ENCODE measurements at places on chromosomes 6 and 20.
A peak's percentile ranks its signal among the peaks of the same experiment; 100 is the strongest.

DNA sequence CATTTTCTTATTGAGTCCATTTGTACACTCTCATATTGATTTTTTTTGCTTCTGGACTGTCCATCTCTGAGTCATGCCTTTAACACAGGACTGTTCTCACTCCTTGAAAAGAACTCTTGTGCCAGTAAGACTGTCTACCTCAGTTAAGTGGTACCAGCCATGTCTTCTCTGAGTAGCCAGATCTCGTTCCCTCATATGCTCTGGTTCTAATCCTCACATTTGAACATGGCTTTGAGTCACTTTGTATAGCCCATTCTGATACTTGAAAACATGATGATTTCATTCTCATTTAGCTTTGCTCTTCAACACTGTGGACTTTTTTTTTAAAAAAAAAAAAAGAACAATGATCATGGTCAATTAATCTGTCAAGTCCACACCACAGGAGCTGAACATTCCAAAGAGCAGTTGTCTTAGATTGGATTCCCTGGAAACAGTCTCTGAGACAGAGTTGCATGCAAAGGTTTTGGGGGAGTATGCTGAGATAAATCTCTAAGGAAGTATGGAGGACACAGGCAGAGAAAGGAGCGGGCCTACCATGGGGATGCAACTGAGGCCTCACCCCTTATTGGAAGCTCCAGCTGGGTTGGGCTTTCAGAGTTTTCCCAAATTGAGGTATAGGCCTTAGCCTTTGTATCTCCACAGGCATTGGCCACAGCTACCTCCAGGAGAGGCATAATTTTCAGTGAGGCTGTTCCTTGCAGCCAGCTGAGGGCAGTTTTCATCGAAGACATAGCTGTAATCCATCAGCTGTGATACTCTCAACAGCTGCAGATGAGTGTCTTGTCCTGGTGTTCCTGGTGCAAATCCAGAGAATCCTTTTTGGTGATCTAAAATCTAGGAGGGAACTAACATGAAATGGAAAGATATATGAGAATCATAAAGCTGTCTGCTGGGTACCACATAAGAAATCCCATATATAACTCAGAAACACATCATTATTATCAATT is 6.0 kb upstream of the PTCHD4 start:
- DNase-seq, result no peak

DNA sequence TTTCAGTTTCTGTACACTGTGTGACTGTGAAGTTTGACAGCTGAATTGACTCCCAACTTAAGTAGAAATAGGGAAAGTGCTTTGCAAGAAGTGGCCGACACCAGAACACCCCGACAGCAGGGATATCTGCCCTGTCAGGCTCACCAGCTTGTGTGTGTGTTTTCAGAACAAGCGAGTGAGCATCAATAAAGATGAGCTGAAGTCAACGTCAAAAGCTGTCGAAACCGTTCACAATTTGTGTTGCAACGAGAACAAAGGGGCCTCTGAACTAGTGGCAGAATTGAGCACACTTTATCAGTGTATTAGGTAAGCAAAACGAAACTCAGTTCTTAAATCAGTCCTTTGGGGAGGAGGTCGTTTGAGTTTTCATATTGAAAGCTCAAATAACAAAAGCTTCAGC is 10.7 kb downstream of the NELFCD start:
- peak; percentile 35 for DNase-seq

DNA sequence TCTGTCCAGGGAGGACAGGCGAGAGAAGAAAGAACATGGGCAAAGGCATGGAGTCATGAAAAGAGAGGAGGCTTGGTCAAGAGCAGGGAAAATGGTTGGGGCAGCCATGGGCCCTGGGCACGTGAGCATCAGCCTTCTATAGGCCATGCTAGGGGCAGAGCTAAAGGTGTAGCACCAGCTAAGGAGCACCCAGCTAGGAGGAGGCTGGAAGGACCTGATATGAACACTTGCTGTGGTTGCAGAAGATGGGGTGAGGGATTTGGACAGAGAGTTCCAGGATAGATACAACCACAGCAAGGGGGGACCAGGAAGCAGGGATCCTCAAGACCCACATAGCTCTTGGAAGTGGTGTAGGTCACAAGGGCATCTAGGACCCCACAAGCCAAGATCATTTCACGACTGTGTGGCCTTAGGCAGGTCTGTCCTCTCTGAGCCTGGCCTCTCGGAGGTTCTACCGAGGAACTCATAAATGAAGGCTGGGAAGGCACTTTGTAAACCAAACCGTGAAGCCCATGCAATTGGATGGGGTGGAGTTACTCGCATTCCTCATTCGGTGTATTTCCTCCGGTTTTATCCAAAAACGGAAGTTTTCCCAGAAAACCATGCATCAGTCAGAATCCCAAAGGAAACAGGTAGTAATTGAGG is 74.0 kb upstream of the TOP1 start:
- DNase-seq, result no peak

DNA sequence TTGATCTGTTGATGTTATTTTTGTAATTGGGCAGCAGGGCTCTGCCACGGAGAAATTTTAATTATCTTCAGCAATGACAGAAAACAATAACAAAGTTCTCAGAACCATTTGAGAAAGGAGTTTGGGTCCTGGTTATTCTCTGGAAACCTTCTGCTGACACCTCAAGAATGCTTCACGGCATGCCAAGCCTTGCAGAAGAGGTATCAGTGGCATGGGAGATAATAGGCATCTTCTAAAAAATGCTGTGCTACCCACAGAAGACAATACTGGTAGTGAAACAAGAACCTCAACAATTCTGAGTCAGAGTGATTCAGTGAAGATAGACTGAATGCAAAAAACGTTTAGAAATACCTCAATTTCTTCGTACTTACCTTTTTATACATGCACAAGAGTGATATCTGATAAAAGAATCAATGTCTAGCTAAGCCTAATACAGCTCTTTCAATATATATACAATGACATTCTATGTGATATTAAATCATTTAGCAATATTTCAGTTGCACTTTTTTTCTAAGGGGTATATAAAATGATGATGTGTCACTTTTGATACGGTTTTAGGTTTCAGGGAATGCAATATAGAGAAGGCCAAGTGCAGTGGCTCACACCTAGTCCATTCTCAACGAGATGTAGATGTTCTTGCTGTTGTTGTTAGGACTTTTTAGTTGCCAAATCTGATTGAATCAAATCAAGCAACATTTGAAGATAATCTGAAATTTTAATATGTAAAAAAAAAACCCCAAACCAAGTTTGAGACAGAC is 110.4 kb upstream of the COL21A1 start:
- no peak for DNase-seq

DNA sequence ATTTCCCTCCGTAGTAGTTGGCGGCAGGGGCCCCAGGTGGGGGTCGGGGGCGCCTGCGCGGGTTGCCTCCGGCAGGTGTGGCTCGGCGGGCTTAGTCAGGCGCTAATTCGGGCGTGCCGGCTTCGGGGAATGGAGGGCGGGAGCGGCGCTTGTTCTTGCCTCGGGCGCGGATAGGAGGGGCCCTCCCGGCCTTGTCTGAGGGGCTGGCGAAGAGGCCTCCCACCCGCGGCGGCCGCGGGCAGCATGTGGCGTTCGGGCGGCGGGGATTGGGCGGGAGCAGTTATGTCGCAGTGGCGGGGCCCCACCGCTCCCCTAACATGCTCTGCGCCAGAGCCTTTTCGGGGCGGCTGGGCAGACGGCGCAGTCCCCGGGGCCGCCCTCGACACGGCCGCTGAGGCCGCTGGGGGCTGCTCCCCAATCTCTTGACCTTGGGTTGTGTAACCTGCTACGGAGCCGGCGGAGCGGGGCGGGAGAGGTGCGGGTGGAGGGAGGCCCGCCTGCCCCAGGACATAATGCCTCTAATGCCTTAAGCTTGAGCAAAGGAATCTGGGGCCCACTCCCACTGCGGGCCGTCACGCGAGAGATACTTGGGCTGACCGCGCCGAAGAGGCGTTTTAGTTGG is 1.1 kb downstream of the AMD1 start:
- DNase-seq, result peak; percentile 64

DNA sequence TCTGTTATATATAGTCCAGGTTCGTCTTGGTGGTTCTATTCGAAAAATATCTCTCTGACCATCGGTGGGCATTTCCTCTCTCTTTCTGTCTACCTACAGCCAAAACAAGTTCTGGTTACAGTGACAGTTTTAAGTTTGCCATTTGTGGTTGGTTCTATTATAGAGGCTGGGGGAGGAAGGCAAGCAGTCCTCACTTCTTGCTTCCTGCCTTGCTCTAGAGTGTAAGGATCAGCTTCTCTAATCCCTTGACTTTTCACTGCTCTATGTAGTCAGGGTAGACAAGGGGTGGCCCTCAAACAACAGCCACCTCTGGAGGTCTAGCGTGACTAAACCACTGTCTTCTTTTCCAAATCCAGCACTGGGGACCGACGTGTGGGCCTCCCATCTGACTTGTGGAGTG is 16.1 kb downstream of the E2F3 start:
- no peak for DNase-seq

GRCh38 chr20:13348311-13349234 is 127.5 kb downstream of the ISM1 start:
- DNase-seq, result no peak

GRCh38 chr20:37513779-37514359 is 7.2 kb upstream of the NNAT start:
- no peak for DNase-seq

- DNase-seq, result no peak
Measured at GRCh38 chr6:3929281-3929798, 80.2 kb downstream of the FAM50B start.

DNA sequence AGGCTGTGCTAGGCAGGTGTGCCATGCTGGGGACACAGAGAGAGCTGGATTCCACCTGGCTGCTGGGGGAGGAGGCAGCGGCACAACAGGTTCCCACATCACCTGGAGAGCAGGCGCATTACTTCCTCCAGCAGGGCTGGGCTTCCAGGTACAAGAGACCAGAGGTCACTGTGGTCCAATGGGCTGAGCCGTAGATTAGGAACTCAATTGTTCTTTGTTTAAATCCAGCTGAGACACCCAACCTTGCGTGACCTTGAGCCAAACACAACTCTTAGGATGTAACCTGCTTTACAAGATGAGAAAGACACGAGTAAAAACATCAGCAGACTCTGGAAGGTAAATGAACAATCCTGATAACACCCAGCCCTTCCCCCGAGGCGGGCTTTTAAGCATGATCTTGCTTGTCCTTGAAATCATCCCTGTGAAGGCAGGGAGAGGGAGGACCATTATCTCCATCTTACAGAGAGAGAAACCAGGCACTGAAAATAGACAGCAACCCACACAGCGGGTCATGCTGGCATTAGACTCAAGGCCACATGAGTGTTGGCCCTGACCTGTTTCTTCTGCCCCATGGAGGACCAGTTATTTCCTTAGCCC is 216.5 kb upstream of the RREB1 start:
- no peak for DNase-seq

DNA sequence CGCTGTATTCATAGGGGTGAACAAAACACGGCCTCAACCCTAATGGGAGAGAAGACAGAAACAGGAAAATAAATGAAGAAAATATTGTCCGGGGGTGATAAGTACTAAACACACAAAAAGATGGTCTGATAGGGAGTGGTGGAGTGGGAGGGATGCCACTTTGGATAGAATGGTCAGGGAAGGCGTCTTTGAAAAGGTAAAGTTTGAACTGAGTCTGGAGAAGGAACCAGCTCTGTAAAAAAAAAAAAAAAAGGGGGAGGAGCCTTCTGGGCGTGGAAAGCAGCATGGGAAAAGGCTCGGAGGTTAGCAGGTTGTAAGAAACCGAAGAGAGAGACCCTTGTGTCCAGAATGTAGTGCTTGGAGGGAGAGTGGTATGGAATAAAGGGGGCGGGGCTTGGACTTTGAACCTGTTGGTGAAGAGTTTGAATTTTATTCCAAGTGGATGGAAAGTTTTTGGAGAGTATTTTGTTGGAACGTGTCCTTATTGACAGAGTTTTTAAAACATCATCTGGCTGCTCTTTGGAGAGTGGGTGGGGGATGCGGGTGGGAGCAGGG is 1.8 kb downstream of the CHMP4B start:
- DNase-seq, result no peak

Measured in head of caudate nucleus (tissue), 42 donors.